Sciatic nerve (tissue), 2 donors: ENCODE measurements at places on chromosomes 2 and 18. TPM values are rescaled to one million over a fixed set of nuclear protein-coding genes. Genes with fewer than 3 reads are reported as not detected.

The SH3RF3 gene
- 6.4 TPM for total RNA-seq

The LOXHD1 gene
- total RNA-seq: 0.89 TPM

The FER1L5 gene
- 0.71 TPM for total RNA-seq

The SPATA3 gene
- not detected for total RNA-seq

The DYNC2LI1 gene
- 28.3 TPM for total RNA-seq

The RFTN2 gene
- total RNA-seq: 47.7 TPM

The RTP5 gene
- not detected for total RNA-seq

The CMPK2 gene
- 4.1 TPM for total RNA-seq

The TANK gene
- 71.3 TPM for total RNA-seq

The TRIM43 gene
- not detected for total RNA-seq

The CTDP1 gene
- 15.7 TPM for total RNA-seq

The TUBA3E gene
- total RNA-seq: not detected

The GPR45 gene
- not detected for total RNA-seq

The ITPRIPL1 gene
- total RNA-seq: 2.8 TPM

The NAT8 gene
- not detected for total RNA-seq

The DPP10 gene
- 2.2 TPM for total RNA-seq

The COL4A3 gene
- total RNA-seq: 7.0 TPM
